Fibroblast of skin of left biceps (primary cell): ENCODE measurements at places on chromosomes 1 and 21.

DNA sequence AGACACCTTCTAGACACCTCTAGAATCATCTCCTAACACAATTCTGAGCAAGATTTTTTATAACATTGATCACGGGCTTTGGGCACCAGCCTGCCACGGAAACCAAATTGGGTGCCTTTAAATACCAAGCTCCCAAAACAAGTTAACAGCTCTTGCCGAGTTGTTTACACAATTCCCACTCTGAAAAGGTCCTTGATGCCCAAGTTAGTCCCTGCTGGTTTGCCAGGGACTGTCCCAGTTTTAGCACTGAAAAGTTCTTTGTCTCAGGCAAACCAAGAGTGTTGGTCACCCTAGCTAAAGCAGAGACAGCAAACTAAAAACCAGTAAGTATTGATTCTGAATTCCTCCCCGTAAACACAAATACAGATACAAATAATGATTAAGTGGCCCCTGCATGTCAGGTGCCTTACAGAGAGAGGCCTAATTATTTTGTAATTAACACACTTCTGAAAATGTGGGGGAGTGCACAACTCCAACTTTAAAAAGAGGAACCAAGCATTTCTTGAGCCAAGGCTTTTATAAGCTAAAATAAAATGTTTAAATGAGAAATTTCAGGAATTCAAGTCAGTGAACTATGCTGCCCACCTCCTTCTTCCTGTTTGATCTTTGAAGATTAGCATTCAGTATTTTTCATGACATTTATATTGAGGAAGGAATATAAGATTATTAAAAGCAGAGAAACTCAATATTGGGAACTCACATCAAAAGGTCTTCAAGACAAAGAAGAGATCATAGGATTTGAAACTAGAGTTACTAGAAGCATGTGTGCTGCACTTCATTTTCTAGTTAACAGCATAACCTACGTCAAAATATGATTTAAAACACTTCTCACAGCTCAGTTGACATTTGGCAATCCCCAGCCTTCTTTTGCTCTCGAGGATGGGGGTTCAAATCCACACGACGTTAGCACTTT lies 9.0 kb upstream of the UBE2U start:
- no peak for DNase-seq

- no peak for DNase-seq
Observed at GRCh38 chr1:159168043-159168442, 3.4 kb upstream of the CADM3 start.

DNA sequence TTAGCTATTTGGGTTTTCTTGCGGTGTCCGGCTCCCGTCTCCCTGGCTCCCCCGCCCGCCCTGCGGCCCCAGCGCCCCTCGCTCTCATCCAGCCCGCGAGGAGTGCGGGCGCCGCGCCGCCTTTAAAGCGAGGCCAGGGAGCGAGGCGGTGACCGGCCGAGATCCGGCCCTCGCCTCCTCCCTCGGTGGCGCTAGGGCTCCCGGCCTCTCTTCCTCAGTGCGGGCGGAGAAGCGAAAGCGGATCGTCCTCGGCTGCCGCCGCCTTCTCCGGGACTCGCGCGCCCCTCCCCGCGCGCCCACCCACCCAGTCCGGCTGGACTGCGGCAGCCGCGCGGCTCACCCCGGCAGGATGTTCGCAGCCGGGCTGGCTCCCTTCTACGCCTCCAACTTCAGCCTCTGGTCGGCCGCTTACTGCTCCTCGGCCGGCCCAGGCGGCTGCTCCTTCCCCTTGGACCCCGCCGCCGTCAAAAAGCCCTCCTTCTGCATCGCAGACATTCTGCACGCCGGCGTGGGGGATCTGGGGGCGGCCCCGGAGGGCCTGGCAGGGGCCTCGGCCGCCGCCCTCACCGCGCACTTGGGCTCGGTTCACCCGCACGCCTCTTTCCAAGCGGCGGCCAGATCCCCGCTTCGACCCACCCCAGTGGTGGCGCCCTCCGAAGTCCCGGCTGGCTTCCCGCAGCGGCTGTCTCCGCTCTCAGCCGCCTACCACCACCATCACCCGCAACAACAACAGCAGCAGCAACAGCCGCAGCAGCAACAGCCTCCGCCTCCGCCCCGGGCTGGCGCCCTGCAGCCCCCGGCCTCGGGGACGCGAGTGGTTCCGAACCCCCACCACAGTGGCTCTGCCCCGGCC lies 492 bp downstream of the HLX start:
- no peak for DNase-seq

GRCh38 chr21:15831497-15831896 lies 101.7 kb downstream of the USP25 start:
- no peak for DNase-seq

DNA sequence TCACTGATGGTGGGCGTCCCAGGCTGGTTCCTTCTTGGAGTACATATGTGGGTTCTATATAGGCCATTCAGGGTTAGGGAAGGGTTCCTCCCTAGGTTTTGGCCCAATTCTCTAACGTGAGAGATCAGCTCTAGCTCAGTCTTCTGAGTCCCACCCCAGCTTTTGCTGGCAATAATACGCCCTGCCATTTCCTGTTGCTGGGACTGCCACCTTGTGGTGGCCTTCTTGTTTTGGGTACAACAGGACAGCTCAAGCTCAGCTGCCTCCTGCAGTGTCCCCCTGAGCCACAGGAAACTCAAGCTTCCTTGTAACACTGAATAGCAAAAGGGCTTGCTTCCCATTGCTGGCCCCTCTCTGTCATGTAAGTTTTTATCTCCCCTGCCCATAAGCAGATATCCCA lies 77.8 kb downstream of the BACH1 start:
- no peak for DNase-seq

- no peak for DNase-seq
Observed at GRCh38 chr1:117161887-117162286, 40.3 kb upstream of the TRIM45 start.

- DNase-seq = peak; percentile 29
Observed at GRCh38 chr1:164604541-164604940, 45.6 kb downstream of the PBX1 start.

DNA sequence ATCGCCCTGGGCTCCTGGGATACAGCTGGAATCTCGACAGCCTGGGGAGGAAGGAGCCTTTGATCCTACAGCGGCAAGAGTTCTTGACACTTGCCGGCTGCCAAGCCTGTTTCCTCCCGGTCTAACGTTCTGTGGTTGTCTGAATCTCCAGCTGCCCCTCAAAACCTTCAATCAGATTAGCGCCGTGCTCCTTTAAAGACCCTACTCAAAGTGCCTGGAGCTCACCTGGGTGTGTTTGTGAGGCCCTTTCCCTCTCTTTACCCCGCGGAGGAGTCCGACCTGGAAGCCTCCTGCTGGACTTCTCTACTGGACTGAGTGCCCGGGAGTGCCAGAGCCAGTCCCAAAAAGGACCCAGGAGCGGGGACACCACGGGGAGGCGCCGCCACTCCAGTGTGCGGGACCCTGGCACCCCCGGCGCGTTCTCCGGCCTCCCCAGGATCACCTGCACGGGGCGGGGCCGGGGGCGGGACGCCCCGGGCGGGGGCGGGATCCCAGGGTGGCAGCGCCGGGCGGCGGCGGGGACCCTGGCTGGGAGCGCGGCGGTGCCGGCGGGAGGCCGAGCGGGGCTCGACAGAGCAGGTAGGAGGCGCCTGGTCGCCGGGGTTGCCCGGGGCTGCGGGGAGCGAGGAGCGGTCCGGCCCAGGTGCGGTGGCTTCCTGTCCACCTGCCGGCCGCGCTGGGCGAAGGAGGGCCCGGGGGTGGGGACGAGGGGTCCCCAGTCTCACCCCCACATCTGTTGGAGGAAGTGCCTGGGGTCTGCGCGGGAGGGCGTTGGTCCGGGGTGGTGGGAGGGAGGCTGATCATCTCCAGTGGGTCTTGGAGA lies at the start of gene NCMAP:
TSS of gene NCMAP (plus strand) at position 497 of the 823 bp plus-strand sequence. CDS start 39,344 bp downstream, outside the sequence.
- DNase-seq = no peak

- DNase-seq = no peak
Observed at GRCh38 chr1:215807218-215807617, 240.1 kb downstream of the KCTD3 start.

- no peak for DNase-seq
Observed at GRCh38 chr1:66981679-66982078, 56.9 kb downstream of the MIER1 start.

- no peak for DNase-seq
Observed at GRCh38 chr1:43973981-43974442, 748 bp upstream of the ATP6V0B start.

DNA sequence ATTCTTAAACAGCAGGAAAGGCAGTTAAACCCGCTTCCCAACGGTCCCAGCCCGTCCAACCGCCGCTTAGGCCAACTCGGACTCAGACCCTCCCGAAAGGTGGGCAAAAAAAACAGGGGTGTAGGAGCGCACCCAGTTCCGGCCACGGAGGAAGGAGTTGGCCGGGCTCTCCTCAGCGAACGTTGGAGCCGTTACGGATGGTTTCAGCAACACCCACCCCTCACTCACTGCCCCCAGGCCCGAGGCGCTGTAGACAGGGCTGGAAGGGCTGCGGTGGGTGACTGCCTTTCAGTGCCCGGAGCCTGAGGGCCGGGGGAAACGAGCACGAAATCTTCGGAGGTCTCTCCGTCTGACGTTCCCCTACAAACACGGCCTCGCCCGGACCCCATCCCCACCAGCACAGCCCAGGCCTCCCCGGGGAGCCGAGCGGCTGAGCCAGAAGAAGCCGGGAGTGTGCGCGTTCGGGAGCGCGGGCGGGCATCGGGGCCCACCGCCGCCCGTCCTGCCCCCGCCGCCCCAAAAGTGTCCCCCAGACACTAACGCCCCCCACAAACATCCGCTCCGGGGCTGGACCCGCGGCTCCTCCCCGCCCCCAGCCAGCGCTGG lies 1.3 kb downstream of the KDM5B start:
- no peak for DNase-seq

DNA sequence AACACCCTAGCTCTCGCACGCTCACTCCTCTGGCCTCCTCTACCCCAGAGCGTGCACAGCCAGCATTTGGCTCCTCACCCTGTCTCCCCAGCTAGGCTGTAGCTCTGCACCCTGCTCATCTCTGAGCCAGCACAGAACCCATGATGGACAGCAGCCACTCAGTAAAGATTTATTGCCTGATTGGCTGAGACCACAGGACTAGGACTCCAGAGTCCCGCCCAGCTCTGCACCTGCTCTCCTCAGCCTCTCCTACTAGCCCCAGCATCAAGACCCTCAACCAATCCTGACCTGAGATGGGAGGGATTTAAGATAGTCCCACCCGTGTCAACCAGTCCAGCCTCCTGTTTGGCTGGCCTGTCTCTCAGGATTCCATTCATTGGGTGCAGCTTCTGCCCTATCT lies 9.3 kb downstream of the C1QB start:
- DNase-seq = no peak

- DNase-seq = no peak
Observed at GRCh38 chr1:247145279-247145678, 26.5 kb downstream of the ZNF124 start.

DNA sequence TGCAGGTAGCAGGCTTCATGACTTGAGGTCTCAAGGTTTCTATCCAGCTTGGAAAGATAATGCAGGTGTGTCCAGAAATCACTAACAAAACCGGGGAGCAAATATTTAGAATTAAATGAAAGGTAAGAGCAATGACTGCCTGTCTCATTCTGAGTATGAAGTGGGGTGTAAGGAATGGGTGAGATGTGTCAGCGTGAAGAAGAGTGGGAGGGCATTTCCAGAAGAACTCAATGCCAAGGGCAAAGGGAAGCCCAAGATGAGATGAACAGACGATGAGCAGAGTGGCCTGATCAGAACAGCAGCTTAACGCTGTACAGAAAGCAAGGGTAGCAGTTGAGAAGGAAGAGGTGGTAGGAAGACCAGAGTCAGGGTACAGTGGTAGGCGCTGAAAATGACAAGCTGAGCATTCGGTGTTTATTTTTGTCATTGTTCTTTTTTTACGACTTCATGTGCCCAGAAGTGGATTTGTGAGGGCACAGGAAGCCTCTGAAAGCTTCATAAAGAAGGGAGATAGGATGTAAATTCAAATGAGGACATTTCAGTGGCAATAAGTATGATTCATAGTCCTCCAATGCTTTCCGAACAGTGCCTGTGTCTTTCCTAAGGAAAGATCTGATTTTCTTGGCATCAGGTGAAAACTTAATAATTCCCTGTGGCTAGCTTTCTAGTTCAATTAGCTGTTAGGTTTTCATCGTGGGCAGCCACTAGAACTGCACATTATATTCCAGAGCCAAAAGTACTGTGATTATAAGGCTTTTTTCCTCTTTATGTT lies 190.5 kb downstream of the APP start:
- no peak for DNase-seq

DNA sequence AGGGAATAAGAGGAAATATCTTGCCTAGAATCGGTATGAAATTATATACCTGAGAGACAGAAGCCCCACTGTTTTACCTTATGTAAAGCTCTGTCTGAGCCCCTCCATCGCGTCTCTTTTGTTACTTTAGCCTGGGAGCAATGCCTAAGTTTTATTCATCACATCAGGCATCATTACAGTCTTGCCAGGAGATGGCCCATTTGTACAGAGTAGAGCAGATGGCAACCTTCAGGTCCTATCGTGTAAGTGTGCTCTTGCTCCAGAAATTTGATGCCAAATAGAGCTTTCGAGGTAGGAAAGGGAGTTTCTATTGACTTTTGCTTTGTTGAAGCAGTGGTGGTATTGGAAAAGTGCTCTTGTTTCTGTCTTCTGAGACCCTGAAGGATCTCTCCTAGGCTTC lies 24.9 kb downstream of the CFAP126 start:
- DNase-seq = no peak

- peak; percentile 34 for DNase-seq
Observed at GRCh38 chr1:169109561-169110134, 3.2 kb downstream of the ATP1B1 start.

- DNase-seq = no peak
Observed at GRCh38 chr1:101435831-101436511, 199.2 kb downstream of the S1PR1 start.

DNA sequence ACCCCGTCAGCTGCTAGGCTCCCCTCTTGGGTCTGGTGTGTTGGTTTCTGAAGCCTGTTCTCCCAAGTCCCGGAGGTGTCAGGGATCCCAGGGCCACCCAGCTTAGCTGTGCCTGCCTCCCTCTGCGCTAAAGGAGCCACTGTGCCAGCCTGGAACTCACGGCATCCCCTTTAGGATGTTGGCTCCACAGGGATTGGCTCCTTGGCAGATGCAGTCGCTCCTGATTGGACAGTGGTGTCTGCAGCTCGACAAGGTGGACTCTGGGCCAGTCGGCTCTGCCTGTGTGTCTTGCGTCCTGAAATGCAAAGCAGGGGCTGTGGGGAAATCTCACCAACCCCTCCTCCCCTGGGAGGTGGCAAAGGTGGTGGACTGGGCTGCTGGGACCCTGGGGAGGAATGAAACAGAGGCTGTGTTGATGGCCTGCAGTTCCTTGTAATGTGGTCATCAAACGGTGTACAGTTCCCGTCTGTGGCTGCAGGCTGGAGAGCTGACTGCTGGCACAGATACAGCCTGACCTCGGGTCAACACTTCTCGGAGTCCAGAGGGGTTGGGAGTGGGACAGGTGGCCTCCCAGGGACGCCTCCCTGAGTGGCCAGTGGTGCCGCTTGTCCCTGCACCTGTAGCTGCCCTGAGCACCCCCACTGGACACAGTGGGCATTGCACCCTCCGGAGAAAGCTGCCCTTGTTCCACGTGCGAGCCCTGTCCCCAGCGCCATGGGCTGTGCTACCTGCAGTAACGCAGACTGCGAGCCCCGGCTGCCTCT lies 11.5 kb upstream of the KCNAB2 start:
- no peak for DNase-seq

GRCh38 chr1:62271948-62272728 lies 47.1 kb downstream of the KANK4 start:
- peak; percentile 32 for DNase-seq

GRCh38 chr1:203225071-203225470 lies 4.4 kb downstream of the CHIT1 start:
- DNase-seq = no peak
